ENCODE measurements at places on chromosomes 7 and 10. TPM values are rescaled to one million over a fixed set of nuclear protein-coding genes. Genes with fewer than 3 reads are reported as not detected.

The ITIH2 gene
- not detected for total RNA-seq

The EN2 gene
- not detected for total RNA-seq

The MMD2 gene
- not detected for total RNA-seq

The SEM1 gene
- total RNA-seq: 47.0 TPM

The FAM170B gene
- not detected for total RNA-seq

The LEP gene
- not detected for total RNA-seq

The UCMA gene
- total RNA-seq: not detected

The CCL26 gene
- not detected for total RNA-seq

The ST8SIA6 gene
- total RNA-seq: not detected

- no peak for DNase-seq
- H3K4me3 ChIP-seq: no peak overlapping the region
- H3K36me3 ChIP-seq: no peaks in the 10 kb centered on the region
- peaks cover 5% of the 10 kb centered on the region for H3K27me3 ChIP-seq
- peaks cover 1% of the 10 kb centered on the region for H3K4me1 ChIP-seq
- H3K27ac ChIP-seq: no peak overlapping the region
Observed at GRCh38 chr10:14678637-14679036, 96.1 kb downstream of the FAM107B start.

- peaks cover 6% of the 10 kb centered on the region for H3K27me3 ChIP-seq
- H3K27ac ChIP-seq: no peak overlapping the region
- H3K36me3 ChIP-seq: no peaks in the 10 kb centered on the region
- H3K4me1 ChIP-seq: no peaks in the 10 kb centered on the region
- no peak overlapping the region for H3K4me3 ChIP-seq
Observed at GRCh38 chr10:129335942-129336341, 131.1 kb upstream of the MGMT start.

DNA sequence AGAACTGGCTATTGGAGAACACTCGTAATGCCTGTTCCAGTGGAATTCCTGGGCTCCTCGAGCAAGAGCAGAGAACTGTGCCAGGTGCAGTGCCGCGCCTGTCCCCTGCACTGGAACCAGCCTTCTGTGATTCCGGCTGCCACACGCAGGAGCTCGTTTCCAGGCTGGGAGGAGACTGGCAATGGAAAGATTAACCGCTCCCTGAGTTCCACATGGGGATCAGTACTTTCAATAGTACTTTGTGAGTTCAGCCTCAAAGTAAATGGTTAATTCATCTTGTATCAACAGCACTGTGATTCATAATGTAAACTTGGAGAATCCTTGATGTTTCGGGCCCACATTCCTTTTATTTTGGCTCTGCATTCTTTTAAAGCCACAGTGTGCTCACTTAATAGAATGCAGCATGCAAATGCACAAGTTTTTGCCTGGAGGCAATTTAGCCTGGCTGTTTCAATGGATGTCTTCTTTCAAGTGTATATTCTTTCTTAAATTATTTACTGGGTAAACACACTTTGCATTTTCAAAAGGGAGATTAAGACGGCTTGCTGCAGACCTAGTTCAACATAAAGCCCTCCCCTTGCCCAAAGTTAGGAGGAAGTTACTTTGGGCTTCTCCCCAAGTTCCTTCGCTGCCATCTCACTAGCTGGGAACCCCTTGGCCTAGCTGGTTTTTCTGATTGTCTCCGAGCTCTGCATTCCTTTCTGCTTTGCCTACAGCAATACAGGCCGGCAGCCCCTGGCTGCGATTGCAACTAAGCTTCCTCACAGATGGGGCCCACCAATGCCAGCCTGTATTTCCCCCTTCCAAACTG, 138.1 kb upstream of the TCF7L2 start:
- H3K4me1 ChIP-seq: peaks cover 36% of the 10 kb centered on the region
- H3K27ac ChIP-seq: no peak overlapping the region
- DNase-seq: no peak
- no peak overlapping the region for H3K4me3 ChIP-seq
- H3K27me3 ChIP-seq: no peaks in the 10 kb centered on the region
- peaks cover 15% of the 10 kb centered on the region for H3K36me3 ChIP-seq

DNA sequence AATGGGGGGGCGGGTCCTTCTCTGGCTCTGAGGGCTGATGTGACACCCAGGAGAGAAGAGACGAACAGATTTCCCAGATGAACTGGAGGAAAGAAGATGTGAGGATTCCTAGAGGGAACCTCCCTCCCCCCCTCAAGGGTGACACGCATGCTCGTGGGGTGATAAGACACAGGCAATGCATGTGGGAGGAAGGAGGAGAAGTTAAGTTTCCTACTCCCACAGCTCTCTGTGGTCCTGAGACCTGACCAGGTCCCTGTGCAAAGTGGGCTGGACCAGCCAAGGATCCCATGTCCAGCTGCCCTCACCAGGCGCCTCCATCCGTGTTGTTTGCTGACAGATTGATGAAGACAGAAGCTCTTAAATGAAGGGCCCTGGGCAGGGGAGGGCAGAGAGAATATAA, 112.6 kb downstream of the SH3PXD2A start:
- no peak overlapping the region for H3K4me3 ChIP-seq
- DNase-seq: no peak
- no peaks in the 10 kb centered on the region for H3K27me3 ChIP-seq
- peaks cover 30% of the 10 kb centered on the region for H3K4me1 ChIP-seq
- H3K27ac ChIP-seq: no peak overlapping the region

- peaks cover 35% of the 10 kb centered on the region for H3K4me1 ChIP-seq
- no peak for DNase-seq
- H3K36me3 ChIP-seq: peaks cover 1% of the 10 kb centered on the region
Observed at GRCh38 chr7:12570168-12570533, 369 bp upstream of the SCIN start.

DNA sequence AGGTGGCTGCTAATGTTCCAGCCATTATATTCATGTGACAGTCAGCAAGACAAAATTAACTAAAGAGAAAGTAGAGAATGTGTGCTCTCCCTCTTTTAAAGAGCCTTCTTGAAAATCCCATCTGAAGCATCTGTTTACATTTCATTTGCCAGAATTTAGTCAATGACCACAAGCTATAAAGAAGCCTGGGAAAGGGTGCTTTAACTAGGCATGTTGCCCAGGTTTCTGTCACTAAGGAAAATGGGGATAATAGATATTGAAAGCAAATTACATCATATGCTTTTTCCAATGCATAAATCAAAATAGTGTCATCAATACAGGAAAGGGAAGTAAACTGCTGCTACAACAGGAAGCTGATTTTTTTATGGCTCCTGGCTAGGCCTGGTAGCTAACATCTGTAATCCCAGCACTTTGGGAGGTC, 67.7 kb downstream of the ELAPOR2 start:
- H3K36me3 ChIP-seq: no peaks in the 10 kb centered on the region
- H3K4me1 ChIP-seq: no peaks in the 10 kb centered on the region
- no peak overlapping the region for H3K4me3 ChIP-seq
- peaks cover 6% of the 10 kb centered on the region for H3K27me3 ChIP-seq
- DNase-seq: no peak
- H3K27ac ChIP-seq: no peak overlapping the region

GRCh38 chr7:98211221-98211675, at the start of gene BHLHA15:
Gene BHLHA15, plus strand, starts transcription at chr7:98211439. Its CDS starts 871 bp downstream, at chr7:98212310.
- peak within 1 kb of the TSS; percentile 30 for H3K4me3 ChIP-seq
- no peak within 1 kb of the TSS for H3K27ac ChIP-seq
- no peaks in the 10 kb centered on the region for H3K27me3 ChIP-seq

- H3K4me1 ChIP-seq: no peaks in the 10 kb centered on the region
- no peak overlapping the region for H3K4me3 ChIP-seq
- no peak for DNase-seq
- no peaks in the 10 kb centered on the region for H3K36me3 ChIP-seq
- no peaks in the 10 kb centered on the region for H3K27me3 ChIP-seq
Observed at GRCh38 chr7:46569133-46569465, 648.0 kb upstream of the IGFBP3 start.

GRCh38 chr10:50511492-50512213, 112.1 kb downstream of the SGMS1 start:
- H3K4me1 ChIP-seq: peaks cover 79% of the 10 kb centered on the region
- peak overlapping the region; percentile 2 for H3K4me3 ChIP-seq
- H3K27ac ChIP-seq: peak overlapping the region; percentile 63
- H3K36me3 ChIP-seq: peaks cover 23% of the 10 kb centered on the region

- no peaks in the 10 kb centered on the region for H3K36me3 ChIP-seq
- H3K27me3 ChIP-seq: no peaks in the 10 kb centered on the region
- H3K27ac ChIP-seq: no peak overlapping the region
- no peaks in the 10 kb centered on the region for H3K4me1 ChIP-seq
Observed at GRCh38 chr7:15584575-15584974, 22.8 kb upstream of the AGMO start.

GRCh38 chr7:101835136-101835535, 17.7 kb downstream of the CUX1 start:
- H3K4me1 ChIP-seq: no peaks in the 10 kb centered on the region
- no peaks in the 10 kb centered on the region for H3K27me3 ChIP-seq
- no peak overlapping the region for H3K27ac ChIP-seq
- no peak for DNase-seq
- H3K4me3 ChIP-seq: no peak overlapping the region
- peaks cover 2% of the 10 kb centered on the region for H3K36me3 ChIP-seq

GRCh38 chr10:116272440-116273283, at the start of gene GFRA1:
Gene GFRA1, minus strand, starts transcription at chr10:116273206. Its CDS starts 1,177 bp downstream, at chr10:116272029.
- peaks cover 3% of the 10 kb centered on the region for H3K36me3 ChIP-seq
- DNase-seq: no peak
- peak within 1 kb of the TSS; percentile 61 for H3K27ac ChIP-seq
- H3K4me3 ChIP-seq: no peak within 1 kb of the TSS
- peaks cover 4% of the 10 kb centered on the region for H3K4me1 ChIP-seq

DNA sequence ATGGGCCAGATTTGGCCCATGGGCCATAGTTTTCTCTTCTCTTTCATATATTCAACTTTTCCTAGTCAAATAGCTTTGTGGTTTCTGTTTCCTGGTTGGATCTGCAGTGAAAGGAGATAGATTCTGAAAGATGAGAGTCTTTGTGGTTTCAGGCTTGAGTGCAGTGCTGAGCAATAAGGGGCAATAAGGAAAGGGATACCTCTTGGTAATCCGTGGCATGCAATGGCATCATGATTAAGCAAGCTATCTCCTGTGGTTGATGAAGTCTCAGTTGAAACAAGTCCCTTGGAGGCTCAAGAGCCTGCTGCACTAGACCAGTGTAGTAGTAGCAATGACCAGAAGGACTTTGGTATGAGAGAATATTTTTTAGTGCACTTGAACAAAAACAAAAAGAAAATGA, 187.7 kb upstream of the CNTNAP2 start:
- H3K27ac ChIP-seq: no peak overlapping the region
- H3K4me3 ChIP-seq: no peak overlapping the region
- no peak for DNase-seq
- H3K36me3 ChIP-seq: no peaks in the 10 kb centered on the region
- H3K27me3 ChIP-seq: no peaks in the 10 kb centered on the region

Measured in activated CD8-positive, alpha-beta memory T cell treated with anti-CD3 and anti-CD28 coated beads, Interleukin-2, amount 10 ng/mL, durations not matched to agents 7 days and 5 days (primary cell).